ENCODE measurements at places on chromosomes 3 and 15.

DNA sequence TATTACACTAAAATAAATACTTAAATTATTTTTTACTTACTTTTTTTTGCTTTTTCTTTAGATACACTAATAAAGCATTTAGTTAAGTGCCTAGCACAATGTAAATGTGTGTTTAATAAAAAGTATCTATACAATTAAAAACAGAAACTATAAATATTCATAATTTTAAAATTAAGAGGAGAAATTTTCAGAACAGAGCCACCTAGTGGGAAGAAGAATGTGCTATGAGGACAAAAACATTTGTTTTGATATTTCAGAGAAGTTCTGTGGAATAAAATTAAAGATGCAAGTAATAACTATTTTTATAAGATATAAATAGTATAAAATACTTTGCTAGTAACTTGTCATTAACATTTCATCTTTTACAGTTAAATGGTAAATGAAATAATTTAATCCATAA lies 33.6 kb upstream of the PLSCR5 start:
- no peak for DNase-seq

DNA sequence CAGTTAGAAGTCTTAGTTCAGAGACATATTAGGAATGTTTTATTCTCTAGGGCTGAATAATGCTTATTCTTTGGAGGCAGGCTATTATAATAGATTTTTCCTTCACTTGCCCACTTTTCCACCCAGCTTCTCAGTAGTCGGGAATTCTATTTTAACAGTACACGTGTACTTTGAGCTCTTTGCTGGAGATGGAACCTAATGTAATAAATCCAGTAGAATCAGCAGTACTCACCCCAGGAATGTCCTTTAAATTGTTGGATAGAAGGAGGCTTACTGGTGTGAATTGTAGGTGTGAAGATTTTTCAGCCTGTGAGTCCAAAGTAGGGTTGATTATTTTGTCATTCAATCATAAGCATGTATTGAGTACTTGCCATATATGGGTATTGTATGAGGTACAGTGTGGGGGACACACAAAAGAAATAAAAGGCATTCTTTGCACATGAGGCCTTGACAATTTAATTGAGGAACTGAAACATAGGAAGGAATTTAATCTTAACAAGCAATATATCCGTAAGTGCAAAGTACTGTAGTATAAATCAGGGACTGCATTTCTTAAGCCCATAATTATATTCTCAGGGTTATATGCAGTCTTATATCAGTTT lies 29.5 kb upstream of the MGA start:
- DNase-seq = no peak

DNA sequence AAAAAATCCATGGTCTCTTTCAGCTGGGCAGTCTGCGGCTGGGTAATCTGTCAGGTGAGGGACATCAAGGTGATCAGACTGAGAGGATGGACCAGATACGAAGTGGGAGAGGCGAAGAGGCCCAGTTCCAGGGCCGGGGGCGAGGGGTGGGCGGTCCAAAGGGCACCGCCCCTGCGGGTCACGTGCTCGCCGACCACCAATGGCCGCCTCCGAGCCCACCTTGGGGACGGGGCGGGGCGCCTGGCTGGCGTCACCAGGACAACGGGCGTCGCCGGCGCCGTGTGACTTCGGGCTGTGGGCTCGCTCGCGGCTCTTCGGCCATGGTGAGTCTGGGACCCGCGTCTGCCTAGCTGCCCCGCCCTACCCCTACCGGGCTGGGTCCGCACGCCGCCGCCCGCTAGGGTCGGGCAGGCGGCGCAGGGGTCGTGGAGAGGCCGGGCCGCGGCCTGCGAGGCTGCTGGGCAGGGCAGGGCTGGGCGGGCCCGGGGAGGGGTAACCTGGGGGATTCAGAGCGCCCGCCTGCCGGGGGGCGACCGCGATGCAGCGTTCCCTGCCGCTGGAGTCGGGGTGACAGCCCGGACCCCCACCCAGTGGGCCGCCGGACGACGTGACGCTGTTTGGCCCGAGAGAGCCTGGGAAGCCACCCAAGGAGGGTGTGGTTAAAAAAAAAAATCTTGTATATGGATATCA lies at the start of gene FBXL2:
FBXL2 (plus strand) TSS at position 250 of the 690 bp plus-strand sequence; CDS start at position 321, 71 bp downstream.
- DNase-seq = peak; percentile 77

DNA sequence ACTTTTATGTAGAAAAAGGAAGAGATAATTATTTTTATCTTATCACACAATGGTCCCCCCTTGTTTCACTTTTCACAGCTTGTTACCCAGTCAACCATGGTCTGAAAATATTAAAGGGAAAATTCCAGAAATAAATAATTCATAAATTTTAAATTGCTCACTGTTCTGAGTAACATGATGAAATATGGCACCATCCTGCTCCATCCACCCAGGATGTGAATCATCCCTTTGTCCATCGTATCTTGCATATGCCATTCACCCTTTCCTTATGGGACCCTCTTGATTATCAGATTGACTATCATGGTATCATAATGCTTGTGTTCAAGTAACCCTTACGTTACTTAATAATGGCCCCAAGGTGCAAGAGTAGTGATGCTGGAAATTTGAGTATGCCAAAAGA lies 43.7 kb downstream of the ANKRD28 start:
- DNase-seq = no peak

DNA sequence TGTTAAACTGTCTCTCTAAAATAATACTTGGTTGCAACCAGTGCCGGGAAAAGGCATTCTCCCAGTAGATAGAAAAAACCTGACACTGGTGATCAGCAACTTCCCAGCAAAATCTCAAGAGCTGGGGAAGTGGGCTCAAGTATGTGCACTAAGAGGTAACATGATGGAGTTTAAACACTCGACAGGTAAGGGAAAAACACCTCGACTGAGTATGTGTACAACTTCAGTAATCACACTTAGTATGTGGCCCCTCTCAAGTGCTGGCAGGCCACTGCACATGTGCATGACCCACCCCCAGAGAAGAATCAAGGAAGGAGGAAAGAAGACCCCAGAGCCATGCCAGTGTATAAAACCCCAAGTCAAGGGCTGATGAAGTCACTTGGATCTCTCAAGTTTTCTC lies 27.4 kb downstream of the SPESP1 start:
- no peak for DNase-seq

- DNase-seq = no peak
Measured at GRCh38 chr3:184945886-184946625, 134.1 kb downstream of the VPS8 start.

- DNase-seq = no peak
Measured at GRCh38 chr3:61922118-61922517, 360.7 kb downstream of the PTPRG start.

DNA sequence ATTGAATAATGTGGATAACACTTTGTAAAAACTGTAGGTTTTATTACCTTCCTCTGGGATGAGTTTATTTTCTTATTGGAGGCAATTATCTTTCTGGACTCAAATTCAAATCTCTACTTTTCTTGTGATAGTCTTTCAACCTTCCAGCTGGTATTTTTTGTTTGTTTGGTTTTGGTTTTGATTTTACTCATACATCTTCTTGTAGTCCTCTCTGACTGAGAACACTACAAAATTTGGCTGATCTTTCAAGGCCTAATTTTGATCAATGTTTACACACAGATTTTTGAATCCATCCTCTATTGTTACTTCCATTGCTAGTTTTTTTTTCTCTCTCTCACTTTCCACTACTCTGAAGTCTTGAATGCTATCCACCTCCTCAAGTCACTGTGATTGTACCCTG lies 303.8 kb upstream of the NECTIN3 start:
- no peak for DNase-seq

GRCh38 chr3:10248984-10249748 lies 907 bp downstream of the TATDN2 start:
- DNase-seq = peak; percentile 11

All from left kidney (tissue), 8 donors.